ENCODE measurements at places on chromosomes 6 and 20. TPM values are rescaled to one million over a fixed set of nuclear protein-coding genes. Genes with fewer than 3 reads are reported as not detected.

HLA-DMB gene
- total RNA-seq, result 9.8 TPM

OVOL2 gene
- total RNA-seq, result not detected

TRAPPC3L gene
- total RNA-seq, result not detected

DEFB132 gene
- total RNA-seq, result not detected

MYLK2 gene
- not detected for total RNA-seq

DYNLT2 gene
- 3.9 TPM for total RNA-seq

MYT1 gene
- total RNA-seq, result not detected

NOX3 gene
- total RNA-seq, result not detected

STMND1 gene
- not detected for total RNA-seq

REM1 gene
- total RNA-seq, result not detected

ANKRD6 gene
- total RNA-seq, result 8.4 TPM

OPN5 gene
- total RNA-seq, result not detected

PTPRT gene
- not detected for total RNA-seq

PPT2 gene
- 16.2 TPM for total RNA-seq

PSMB9 gene
- 154 TPM for total RNA-seq

WFDC5 gene
- total RNA-seq, result not detected

DNAH8 gene
- not detected for total RNA-seq

TTLL9 gene
- total RNA-seq, result not detected

HTR1B gene
- 0.12 TPM for total RNA-seq

RAD21L1 gene
- not detected for total RNA-seq

TENT5A gene
- 10.7 TPM for total RNA-seq

SYS1 gene
- 53.1 TPM for total RNA-seq

SLC32A1 gene
- total RNA-seq, result not detected

FAM209A gene
- 5.6 TPM for total RNA-seq

NNAT gene
- total RNA-seq, result not detected

CLPSL2 gene
- not detected for total RNA-seq

BLTP3A gene
- 10.3 TPM for total RNA-seq

TFAP2C gene
- total RNA-seq, result not detected

CCDC167 gene
- 25.2 TPM for total RNA-seq

CGA gene
- total RNA-seq, result not detected

ELOVL2 gene
- total RNA-seq, result not detected

SYNGAP1 gene
- total RNA-seq, result 64.5 TPM

SLCO4A1 gene
- 6.0 TPM for total RNA-seq

FRK gene
- total RNA-seq, result 0.06 TPM
